ENCODE measurements at places on chromosomes 1 and 21.
A peak's percentile ranks its signal among the peaks of the same experiment; 100 is the strongest.

DNA sequence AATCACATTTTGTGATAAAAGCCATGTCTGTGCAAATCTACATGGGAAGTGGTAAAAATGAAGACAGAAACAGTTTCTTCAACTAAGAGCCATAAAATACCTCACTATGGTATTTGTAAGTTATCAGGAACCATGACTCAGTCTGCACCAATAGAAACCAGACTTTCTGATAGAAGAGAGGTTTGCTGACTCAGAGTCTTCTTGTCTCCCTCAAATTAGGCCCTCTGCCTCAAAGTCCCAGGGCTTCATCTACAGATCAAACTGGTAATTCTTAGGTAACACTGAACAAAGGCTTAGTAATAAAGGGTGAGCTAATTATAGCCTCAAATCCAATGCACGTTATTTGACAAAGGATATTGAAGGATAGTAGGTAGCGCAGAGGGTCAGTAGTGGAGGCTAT, 30.9 kb upstream of the SSX2IP start:
- peak; percentile 87 for DNase-seq
- no peaks in the 10 kb centered on the region for H3K36me3 ChIP-seq
- H3K27ac ChIP-seq: peak overlapping the region; percentile 96
- no peaks in the 10 kb centered on the region for H3K27me3 ChIP-seq
- H3K4me1 ChIP-seq: peaks cover 34% of the 10 kb centered on the region

DNA sequence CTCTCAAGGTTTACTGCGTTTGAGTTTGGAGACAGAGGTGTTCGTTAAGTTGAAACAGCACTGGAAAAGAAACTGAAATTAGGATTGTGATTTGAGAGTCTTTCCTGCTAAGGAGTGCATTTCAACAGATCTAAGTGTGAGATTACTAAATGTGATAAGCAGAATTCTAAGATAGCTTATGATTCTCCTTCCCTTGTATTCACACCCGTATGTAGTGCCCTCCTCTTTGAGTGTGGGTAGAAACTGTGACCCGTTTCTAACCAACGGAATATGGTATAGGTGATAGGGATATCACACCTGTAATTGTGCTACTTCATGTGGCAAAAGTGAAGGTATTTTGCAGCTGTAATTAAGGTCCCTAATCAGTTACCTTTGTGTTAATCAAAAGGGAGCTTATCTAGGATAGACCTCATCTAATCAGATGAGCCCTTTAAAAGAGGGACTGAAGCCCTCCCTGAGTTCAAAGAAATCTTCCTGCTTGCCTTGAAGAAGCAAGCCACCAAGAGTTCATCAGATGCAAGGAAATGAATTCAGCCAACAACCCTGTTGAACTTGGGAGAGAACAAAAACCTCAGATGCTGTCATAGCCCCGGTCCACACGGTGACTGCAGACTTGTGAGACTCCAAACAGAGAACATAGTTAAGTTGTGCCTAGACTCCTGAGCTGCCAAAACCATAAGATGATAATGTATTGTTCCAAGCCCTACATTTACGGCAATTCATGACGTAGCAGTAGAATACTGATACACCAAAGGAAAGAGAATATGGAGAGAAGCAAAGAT, 12.6 kb upstream of the IL12RB2 start:
- no peak overlapping the region for H3K4me3 ChIP-seq
- H3K4me1 ChIP-seq: no peaks in the 10 kb centered on the region
- no peak overlapping the region for H3K27ac ChIP-seq
- no peak for DNase-seq
- H3K27me3 ChIP-seq: no peaks in the 10 kb centered on the region

- DNase-seq: no peak
- no peaks in the 10 kb centered on the region for H3K27me3 ChIP-seq
- no peaks in the 10 kb centered on the region for H3K4me1 ChIP-seq
These were observed 635.1 kb downstream of the PTPRC start for GRCh38 chr1:199273837-199274379.

DNA sequence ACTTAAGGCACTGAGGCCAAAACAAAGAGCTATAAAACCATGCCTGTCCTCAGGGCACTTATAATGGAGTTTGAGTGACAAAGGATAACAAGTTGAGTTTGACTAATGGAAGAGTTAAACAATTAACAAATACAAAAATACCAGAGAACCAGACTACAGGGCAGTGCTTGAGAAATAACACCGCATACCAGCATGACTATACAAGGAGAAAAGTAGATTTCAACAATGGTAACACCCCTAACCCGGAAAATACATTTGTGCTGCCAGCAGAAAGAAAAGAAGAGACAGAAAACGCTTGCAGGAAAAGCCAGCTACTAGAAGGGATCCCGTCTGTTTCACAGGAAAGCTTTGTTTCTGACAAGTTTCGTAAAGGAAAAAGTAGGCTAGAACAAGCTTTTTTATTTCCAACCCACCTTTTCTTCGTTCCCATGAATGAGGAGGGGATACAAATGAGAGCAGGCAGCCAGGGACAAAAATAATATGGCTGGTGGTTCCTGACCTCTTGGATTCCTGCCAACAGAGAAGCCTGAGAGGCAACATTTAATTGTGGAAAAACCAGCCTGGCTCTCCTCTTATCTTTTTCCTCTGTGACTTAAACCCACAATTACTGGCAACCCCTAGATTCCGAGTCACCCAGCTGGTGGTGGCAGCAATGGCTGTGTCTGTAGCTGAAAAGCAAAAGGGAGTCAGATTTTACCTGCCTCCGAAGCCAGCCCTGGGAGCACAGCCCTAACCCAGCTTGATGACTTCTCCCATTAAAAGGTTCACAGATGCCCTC, 56.5 kb downstream of the WLS start:
- peak; percentile 69 for DNase-seq
- H3K27ac ChIP-seq: peak overlapping the region; percentile 9
- H3K27me3 ChIP-seq: no peaks in the 10 kb centered on the region

GRCh38 chr1:20505488-20505887, 2.5 kb downstream of the MUL1 start:
- no peaks in the 10 kb centered on the region for H3K27me3 ChIP-seq
- DNase-seq: no peak
- peaks cover 9% of the 10 kb centered on the region for H3K4me1 ChIP-seq
- H3K36me3 ChIP-seq: peaks cover 27% of the 10 kb centered on the region
- H3K4me3 ChIP-seq: no peak overlapping the region

DNA sequence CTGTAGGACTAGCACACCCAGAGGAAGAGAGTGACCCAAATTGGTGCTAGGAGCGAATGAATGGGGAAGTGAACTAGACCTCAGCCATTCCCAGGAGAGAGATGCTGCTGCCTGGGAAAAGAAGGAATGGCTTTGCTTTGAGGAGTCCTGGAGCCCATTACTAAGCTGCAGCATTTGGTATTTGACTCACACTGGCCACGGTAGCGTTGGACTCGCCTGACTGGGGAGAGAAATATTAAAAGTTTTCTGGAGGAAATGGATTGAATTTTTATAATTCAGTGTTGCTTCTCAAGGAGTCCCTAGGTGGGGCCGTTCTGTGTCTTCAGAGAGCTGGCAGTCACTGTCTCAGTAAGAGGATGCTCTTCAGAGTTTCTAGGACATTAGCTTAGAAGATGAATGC, 40.2 kb downstream of the PIK3CD start:
- DNase-seq: no peak
- H3K27me3 ChIP-seq: peaks cover 27% of the 10 kb centered on the region
- no peak overlapping the region for H3K27ac ChIP-seq

DNA sequence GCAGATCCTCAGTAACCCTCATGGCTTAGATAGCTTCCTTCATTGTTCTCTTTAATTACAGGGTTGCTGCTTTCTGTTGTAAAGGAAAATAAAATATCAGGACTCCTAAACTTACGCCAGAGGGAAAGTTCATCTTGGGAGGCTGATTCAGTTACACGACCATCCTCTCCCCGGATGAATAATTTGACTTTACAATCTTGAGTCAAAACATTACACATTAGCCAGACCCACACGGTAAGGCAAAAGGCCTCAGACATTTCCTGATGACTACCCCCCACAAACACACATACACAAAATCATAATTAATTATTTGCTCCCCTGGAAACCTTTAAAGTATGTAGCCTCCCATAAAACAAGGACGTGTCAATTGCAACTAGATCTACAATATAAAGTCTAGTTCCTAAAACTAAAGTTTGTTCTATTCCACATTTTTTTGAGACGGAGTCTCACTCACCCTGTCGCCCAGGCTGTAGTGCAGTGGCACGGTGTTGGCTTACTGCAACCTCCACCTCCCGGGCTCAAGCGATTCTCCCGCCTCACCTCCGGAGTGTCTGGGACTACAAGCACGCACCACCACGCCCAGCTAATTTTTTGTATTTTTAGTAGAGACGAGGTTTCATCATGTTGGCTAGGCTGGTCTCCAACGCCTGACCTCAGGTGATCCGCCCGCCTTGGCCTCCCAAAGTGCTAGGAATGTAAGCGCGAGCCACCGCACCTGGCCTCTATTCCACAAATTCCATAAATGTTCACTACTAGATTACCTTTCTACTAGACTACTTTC, 830 bp upstream of the PRDX1 start:
- H3K27ac ChIP-seq: peak overlapping the region; percentile 82
- H3K36me3 ChIP-seq: peaks cover 4% of the 10 kb centered on the region
- H3K27me3 ChIP-seq: no peaks in the 10 kb centered on the region
- DNase-seq: no peak
- H3K4me3 ChIP-seq: peak overlapping the region; percentile 87

DNA sequence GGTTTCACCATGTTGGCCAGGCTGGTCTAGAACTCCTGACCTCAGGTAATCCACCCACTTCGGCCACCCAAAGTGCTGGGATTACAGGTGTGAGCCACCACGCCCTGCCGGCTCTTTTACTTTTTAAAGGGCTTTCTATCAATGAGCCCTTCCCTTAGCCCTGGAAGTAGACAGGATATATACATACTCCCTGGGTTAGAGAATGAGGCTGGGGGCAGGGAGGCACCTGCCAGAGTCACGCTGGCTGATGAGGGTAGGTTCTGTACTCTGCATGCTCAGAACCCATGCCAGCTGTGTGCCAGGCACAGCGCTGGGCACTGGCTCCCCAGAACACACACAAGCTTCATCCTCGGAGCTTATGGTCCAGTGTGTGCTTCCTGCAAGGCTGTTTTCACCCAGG, 113.6 kb upstream of the IPO9 start:
- DNase-seq: no peak
- no peaks in the 10 kb centered on the region for H3K36me3 ChIP-seq
- peaks cover 39% of the 10 kb centered on the region for H3K4me1 ChIP-seq
- H3K4me3 ChIP-seq: no peak overlapping the region
- no peak overlapping the region for H3K27ac ChIP-seq
- H3K27me3 ChIP-seq: no peaks in the 10 kb centered on the region

GRCh38 chr21:23801292-23801691, 1806.0 kb downstream of the MRPL39 start:
- H3K36me3 ChIP-seq: no peaks in the 10 kb centered on the region
- H3K4me1 ChIP-seq: no peaks in the 10 kb centered on the region
- H3K27me3 ChIP-seq: no peaks in the 10 kb centered on the region
- DNase-seq: no peak
- H3K4me3 ChIP-seq: no peak overlapping the region

GRCh38 chr21:29017639-29018237, 1.4 kb downstream of the RWDD2B start:
- no peaks in the 10 kb centered on the region for H3K27me3 ChIP-seq
- H3K4me1 ChIP-seq: peaks cover 9% of the 10 kb centered on the region
- H3K4me3 ChIP-seq: peak overlapping the region; percentile 93
- no peak overlapping the region for H3K27ac ChIP-seq
- H3K36me3 ChIP-seq: peaks cover 5% of the 10 kb centered on the region

DNA sequence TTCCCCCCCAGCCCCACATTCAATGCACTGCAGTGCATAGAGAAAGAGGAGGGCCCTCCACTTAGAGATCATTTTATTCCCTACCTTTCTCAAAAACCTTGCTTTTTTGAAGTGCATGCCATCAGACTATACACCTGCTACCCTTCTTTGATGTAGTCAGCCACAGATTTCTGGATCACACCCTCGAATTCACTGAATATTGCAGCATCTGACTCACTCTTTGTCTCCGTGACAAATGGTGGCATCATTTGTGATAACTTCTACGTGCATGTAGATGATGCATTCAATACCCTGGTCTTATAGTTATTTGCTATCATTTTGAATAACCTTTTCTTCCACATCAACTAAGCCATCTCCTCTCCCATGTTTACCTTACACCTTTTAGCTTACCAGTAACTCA, 310.3 kb upstream of the SGIP1 start:
- no peaks in the 10 kb centered on the region for H3K4me1 ChIP-seq
- H3K27ac ChIP-seq: no peak overlapping the region
- no peaks in the 10 kb centered on the region for H3K36me3 ChIP-seq
- H3K27me3 ChIP-seq: no peaks in the 10 kb centered on the region

DNA sequence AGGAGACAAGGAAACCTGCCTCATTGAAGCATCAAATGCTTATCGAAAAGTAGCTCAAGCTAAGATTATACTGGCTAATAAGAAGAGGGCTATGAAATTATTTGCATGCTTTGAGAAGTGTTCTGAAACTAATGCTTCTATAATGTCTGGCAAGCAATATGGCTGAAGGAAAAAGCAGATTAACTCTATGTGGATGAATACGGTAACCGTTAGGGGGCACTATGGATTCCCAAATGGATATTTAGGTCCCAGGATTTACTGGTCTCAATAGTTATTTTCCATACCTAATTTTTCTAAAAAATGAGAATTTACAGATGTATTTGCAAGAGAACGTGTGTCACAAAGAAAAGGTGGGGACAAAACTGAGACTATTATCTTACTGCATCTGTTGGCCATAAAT, 34.6 kb upstream of the RRP15 start:
- H3K36me3 ChIP-seq: no peaks in the 10 kb centered on the region
- H3K4me1 ChIP-seq: no peaks in the 10 kb centered on the region
- H3K27ac ChIP-seq: no peak overlapping the region
- no peak for DNase-seq
- H3K27me3 ChIP-seq: no peaks in the 10 kb centered on the region
- H3K4me3 ChIP-seq: no peak overlapping the region

GRCh38 chr1:31725134-31725533, 21.3 kb upstream of the COL16A1 start:
- DNase-seq: no peak
- H3K36me3 ChIP-seq: peaks cover 16% of the 10 kb centered on the region
- no peaks in the 10 kb centered on the region for H3K27me3 ChIP-seq
- no peak overlapping the region for H3K27ac ChIP-seq

GRCh38 chr1:203131548-203132200, 4.1 kb downstream of the ADORA1 start:
- H3K4me3 ChIP-seq: no peak overlapping the region
- H3K27me3 ChIP-seq: peaks cover 21% of the 10 kb centered on the region
- no peak overlapping the region for H3K27ac ChIP-seq
- DNase-seq: no peak
- H3K4me1 ChIP-seq: peaks cover 15% of the 10 kb centered on the region

- no peaks in the 10 kb centered on the region for H3K36me3 ChIP-seq
- no peak for DNase-seq
- no peak overlapping the region for H3K4me3 ChIP-seq
- no peak overlapping the region for H3K27ac ChIP-seq
These were observed 47.9 kb downstream of the LGR6 start for GRCh38 chr1:202241376-202242079.

GRCh38 chr21:46150073-46150472, 5.3 kb downstream of the FTCD start:
- H3K27me3 ChIP-seq: no peaks in the 10 kb centered on the region
- no peak overlapping the region for H3K27ac ChIP-seq
- DNase-seq: no peak
- peaks cover 6% of the 10 kb centered on the region for H3K4me1 ChIP-seq
- no peak overlapping the region for H3K4me3 ChIP-seq

Data from large intestine (tissue), 12 donors.